ENCODE measurements at places on chromosomes 4 and X.

DNA sequence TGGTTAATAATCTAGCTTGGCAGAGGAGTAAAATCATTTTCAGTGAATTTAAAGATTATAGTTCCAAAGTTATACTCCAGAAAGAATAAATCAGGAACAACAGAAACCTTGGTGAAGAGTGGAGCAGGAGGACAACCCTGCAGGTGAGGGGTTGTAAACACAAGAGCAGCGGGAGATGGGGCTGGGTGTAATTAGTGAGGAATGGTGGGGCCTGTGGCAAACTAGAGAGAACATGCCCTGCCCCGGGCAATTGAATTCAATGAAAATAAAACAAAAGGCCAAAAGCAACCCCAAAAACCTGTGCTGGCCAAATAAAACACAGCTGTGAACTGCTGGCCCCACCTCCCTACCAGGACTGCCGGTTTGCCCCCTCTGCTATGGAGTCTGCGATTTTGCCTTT, 325.2 kb downstream of the NR3C2 start:
- DNase-seq: no peak

DNA sequence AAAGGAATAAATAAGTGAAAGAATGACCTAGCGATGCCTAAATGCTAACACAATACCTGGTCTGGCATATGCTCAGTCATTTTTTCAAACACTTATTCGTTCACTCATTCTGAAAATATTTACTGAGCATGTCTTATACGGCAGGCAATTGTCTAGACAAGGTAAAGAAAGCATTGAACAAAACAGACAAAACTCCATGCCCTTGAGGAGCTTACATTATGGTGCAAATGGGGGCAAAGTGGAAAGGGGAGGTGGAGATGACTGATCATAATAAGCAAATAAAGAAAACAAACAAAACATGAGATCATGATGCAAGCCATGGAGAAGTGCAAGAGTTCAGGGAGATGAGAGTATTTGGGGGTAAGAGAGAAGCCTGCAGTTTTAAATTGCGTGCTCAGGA, 334.6 kb upstream of the PPARGC1A start:
- no peak for DNase-seq

GRCh38 chr4:99783940-99784339, 32.7 kb upstream of the DAPP1 start:
- no peak for DNase-seq

- DNase-seq: no peak
These were observed 76.9 kb downstream of the RRAGB start for GRCh38 chrX:55794405-55794804.

- DNase-seq: no peak
These were observed 164.6 kb downstream of the BANK1 start for GRCh38 chr4:101954975-101955678.

DNA sequence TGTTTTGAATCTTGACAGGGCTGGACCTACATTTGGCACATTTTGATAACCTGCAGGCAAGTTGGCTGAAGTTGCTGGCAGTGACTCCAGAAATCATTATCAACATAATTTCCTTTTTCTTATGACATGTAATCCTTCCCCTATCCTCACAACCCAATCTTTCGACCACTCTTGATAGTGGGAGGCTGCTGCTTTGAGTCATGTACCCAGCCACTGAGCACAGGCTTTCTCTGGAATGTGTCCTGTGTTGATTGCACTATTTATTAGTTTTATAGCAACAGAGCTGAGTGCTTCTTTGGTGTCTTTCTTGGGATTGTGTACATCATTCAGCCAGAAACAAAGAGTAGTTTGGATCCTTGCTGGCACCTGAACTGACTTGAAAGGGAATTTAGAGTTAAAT, 183.1 kb upstream of the LEF1 start:
- DNase-seq: no peak

DNA sequence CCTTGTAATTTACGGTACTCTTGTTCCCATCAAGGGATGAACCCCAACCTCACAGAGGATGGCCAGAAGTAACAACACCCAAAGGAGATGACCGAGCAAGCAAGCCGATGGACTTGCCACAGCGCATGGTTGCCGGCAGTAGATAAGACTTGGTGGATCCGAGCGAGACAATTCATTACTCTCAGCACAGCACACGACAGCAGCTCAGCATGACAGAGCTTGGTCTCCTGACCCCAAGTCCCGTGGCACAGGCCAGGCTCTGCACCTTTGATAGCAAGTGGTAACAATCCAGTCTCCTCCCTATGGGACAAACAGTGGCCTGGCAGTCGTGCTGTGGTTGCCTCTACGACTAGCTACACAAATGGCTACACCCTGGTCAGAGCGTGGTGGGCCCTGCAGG, 26.3 kb downstream of the RWDD4 start:
- no peak for DNase-seq

- no peak for DNase-seq
These were observed 599.7 kb downstream of the ARAP2 start for GRCh38 chr4:35644591-35644990.

- no peak for DNase-seq
These were observed 37.7 kb downstream of the ERVMER34-1 start for GRCh38 chr4:52713456-52713937.

DNA sequence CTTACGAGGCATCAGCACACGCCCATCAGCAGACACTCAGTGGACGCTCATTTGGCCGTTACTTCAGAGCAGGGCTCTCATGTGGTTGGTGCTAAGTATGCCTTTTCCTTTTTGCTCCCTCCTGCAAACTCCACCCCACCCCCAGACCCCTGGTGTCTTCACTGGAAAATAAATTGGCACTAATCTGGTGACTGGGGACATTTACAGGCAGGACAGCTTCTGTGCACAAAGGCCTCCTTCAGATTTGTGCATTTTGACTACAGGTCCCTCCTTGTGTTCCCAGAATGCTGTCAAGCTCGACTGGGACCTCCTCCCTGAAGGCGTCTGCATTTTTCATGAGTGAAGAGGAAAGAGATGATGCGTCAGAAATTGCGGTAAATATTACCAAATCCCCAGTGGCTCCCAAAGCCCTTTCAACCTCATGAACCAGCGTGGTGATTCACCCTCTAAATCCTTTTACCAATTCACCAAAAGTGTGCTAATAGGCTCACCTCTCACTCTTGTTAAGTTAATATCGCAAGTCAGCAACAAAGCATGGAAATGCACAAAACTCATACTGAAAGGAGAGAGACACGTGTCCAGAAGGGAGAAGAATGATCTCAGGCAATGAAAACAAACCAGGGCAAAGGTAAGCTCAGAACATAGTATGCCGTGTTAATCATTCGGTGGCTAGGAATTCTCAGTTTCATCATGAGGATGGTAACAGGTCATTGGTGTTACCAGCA, 119.0 kb downstream of the NKX6-1 start:
- no peak for DNase-seq

- no peak for DNase-seq
These were observed 464.6 kb downstream of the PCDH18 start for GRCh38 chr4:137067735-137068134.

- DNase-seq: no peak
These were observed 240.7 kb downstream of the DCLK2 start for GRCh38 chr4:150318971-150319370.

GRCh38 chr4:24644983-24645764, 60.8 kb upstream of the DHX15 start:
- DNase-seq: no peak

DNA sequence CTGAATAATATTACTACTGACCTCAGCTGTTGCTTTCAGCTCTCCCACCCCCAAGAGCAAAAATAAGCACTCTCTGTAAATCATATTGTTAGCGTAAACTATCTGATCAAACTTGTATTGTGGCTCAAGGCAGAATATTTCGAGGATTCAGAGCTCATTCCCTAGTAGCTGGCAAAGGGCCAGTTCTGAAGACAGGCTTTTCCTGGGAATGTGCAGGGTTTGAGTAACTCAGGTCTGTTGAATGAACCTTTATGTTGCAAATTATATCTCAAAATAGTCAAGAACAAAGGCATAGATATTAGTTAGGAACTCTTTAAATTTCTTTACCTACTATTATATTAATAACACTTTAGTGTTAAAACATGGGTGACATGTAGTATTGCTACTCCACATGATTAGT, 454.9 kb downstream of the CCSER1 start:
- no peak for DNase-seq

DNA sequence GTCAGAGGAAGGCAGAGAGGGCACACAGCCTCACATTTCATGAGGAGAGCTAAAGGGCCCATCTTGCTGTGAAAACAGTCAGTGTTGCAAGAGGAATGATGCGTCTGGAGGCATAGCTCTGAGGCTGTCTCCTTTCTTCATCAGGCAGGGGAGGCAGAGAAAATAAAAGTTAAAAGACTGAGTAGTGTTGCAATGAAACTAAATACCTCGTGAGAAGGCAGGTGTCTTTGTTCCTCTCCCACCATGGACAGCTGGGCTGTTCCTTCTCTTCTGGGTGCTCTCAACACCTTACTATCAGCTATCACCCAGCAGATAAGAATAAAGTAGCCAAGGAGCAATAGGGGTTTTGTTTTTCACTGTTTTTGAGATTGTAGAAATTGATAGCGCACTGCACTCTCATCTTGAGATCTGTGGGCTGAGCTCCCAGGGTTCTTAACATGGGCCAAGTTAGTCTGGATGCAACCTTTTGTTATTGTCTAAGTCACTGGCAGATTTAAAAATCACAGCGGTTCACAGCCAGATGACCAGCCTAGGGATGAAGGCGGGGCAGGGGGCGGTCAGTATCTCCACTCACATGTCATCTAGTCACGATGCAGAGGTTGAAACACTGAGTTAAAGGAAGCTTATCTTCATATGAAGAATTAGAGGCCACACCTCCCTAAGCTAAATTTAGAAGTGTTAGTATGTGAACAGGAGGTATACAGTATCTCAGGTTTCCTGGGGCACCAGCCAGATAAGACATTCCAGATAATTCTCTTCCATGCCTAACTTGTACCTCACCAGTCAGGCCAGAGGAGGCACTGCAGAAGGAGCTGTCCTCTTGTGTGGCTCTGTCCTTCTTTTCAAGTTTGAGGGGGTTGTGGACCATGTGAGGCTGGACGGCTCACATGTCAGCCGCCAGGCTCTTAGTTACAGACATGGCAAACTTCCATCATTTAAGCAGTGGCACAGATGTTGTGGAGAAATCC, 36.9 kb downstream of the PARM1 start:
- no peak for DNase-seq

- no peak for DNase-seq
These were observed 29.6 kb downstream of the PHOX2B start for GRCh38 chr4:41718907-41719306.

DNA sequence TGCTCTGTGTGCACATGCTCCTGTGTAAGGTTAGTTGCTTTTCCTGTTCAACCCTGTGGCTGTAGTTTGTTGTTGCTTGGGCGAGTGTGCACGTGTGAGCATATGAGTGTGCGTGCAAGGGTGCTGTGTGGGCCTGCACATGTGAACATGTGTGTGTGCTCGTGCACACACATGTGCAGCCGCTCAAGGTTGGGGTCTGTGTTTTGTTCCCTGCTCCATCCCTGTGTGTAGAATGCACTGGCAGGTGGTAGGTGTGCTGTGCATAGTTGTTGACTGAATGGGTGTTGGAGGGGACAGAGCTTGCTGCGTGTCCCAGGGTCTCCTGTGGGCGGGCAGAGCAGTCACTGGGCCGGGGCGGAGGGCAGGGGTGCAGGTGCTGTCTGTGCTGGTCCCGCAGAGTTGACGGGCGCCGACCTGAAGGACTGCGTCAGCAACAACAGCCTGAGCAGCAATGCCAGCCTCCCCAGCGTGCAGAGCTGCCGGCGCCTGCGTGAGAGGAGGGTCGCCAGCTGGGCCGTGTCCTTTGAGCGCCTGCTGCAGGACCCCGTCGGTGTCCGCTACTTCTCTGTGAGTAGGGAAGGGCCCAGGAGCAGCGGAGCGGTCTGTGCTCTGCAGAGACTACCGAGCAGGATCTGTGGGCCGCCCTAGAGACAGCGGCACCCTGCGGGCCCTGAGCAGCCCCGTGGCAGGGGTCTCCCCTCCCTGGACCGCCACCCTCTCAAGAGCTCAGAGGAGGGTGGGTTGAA, 27.9 kb upstream of the HGFAC start:
- DNase-seq: no peak

DNA sequence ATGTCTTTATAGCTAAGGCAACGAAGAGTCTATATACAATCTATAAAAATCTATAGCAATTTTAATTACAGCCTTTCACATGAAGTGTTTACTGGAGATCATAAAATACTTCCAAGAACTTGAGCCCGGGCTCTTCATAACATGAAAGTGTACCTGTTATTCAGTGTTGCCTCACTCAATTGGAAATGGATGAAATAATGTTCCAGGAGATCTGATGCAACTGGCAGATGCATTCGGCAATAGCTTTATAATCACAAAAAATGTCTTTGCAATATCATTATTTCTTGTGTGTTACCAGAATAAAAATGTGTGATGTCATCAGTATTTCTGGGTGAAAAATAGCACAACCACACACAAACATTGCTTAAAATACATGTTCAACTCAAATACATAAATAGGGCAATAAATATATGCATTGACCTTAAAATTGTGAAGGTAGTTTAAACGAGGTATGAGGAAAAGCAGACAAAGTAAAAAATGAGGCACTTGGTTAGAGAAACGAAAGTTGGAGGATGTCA, 1266.8 kb upstream of the PCDH7 start:
- DNase-seq: no peak

GRCh38 chr4:26368685-26369084, 47.9 kb downstream of the RBPJ start:
- DNase-seq: no peak

DNA sequence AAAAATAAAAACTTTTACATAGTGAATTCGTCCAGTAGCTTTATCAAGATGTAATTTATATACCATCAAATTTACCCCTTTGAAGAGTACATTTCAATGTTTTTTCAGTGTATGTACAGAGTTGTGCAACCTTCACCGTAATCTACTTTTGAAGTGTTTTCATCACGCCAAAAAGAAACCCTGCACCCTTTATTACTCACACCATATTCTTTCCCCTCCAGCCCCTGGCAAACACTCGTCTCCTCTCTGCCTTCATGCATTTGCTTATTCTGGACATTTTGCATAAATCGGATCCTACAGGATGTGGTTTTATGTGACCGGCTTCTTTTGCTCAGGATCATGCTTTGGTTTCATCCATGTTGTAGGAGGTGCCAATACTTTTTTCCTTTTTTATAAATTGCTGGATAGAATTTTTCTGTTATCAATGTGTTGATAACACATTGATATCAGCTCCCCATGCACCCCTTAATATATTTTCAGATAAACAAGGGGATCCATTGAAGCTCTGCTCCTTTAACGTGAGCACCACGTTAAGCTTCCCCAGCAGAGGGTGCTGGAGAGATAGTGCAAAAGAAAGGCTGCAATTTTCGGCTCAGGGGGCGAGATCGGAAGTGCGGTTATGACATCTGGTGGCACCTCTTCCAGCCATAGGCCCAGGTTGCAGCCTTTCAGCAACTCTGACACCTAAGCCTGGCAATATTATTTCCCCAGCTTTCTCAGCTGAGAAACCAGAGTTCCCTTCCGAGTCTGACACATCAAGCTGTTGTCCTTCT, 100.1 kb upstream of the VCX3B start:
- DNase-seq: no peak
